ENCODE measurements at places on chromosomes 1 and 21.

DNA sequence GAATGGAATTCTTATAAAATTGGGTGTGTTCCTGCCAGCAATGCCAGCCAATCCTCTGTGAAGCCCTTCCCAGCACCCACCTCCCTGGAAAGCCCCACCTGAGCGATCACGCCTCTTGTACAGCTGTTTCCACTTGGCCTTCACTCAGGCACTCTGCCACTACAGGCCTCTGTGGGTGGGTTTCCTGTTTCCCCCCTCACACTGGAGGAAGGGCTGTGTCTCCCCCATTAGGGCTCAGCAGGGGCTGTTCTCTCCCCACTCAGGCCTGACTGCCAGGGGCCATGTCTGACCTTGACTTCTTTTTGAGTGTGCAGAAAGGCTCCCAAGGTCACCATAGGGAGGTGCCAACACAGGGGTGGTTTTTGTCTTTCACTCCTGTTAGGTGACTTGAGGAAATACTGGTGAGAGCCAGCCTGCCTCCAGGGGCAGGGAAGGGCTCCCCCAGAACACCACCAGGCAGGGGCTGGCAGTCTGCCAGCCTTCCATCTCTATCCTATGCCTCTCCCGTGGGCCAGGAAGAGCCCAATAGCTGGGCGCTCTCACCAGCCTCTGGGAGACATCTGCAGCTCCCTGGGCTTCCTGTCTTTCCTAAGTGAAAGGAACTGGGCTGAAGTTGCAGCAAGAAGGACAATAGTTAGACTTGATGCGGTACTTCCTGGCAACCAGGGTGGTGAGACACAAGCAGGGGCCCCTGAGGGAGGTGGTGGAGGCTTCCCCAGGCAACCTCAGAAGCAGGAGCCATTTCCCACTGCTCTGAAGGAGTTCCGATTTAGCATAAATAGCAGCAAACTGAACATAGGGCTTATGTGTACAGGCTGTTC, 49.1 kb downstream of the ELK4 start:
- no peak for DNase-seq

DNA sequence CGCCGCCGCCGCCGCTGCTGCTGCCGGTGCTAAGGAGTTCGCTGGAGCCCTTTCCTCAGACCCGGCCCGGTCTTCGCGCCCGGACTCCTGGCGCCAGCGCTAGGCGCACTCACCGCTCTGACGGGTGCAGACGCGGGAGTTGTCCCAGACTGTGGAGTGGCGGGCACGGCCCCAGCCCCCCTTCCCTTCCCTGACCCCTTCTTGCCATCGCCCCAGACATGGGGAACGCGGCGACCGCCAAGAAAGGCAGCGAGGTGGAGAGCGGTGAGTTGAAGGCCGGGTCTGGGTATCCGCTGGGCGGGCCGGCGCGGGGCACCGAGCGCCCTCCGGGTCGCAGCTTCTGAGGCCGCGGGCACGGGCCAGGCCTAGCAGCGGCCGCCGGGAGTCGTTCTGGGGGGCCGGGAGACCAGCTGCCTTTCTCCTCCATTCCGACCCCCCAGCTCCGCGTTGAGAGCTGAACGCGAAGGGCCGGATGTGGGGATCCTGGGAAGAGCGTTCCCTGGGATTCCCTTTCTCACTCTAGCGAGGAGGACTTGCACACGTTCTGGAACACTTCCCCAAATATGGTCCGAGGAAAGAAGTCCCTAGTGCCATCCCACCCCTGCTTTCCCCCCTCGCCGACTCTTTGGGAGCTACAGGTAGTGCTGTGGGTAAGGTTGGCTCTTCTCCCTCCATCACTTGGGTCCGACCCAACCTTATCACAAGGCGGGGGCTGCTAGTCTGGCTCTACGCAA, 65.8 kb upstream of the PRKACB start:
- DNase-seq, result no peak

DNA sequence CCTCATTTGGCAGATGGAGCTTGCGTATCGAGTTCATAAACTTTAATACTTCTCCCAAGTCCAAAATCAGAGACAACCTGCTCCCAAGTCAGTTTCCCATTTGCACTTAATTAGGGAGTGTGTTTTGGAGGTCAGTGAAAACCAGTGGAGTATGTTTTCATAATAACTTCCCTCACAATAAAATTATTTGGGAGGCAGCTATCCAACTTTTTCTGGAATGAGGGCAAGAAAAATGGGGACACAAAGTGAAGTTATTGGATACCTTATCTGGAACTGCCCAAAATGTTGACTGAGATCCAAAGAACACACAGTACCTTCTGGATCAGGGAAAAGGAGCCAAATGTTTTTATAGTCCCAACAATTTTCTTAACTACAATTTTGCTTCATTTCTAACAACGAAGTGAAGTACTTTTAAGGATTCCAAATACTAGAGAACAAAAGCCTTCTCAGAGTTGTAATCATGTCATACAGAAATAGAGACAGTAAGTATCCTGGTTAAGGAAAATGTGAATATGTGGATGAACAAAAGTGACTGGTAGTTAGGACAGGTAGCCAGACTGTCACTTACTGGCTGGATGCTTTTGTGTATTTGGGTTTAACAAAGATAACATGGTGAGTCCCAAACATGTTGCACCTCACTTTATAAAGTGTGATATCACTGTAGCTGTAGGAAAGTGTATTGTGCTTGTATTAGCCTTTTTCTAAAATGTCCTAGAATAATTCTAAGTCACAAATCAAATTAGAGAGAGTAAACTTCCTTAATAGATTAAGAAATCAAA, 325.0 kb downstream of the HLX start:
- DNase-seq, result no peak

DNA sequence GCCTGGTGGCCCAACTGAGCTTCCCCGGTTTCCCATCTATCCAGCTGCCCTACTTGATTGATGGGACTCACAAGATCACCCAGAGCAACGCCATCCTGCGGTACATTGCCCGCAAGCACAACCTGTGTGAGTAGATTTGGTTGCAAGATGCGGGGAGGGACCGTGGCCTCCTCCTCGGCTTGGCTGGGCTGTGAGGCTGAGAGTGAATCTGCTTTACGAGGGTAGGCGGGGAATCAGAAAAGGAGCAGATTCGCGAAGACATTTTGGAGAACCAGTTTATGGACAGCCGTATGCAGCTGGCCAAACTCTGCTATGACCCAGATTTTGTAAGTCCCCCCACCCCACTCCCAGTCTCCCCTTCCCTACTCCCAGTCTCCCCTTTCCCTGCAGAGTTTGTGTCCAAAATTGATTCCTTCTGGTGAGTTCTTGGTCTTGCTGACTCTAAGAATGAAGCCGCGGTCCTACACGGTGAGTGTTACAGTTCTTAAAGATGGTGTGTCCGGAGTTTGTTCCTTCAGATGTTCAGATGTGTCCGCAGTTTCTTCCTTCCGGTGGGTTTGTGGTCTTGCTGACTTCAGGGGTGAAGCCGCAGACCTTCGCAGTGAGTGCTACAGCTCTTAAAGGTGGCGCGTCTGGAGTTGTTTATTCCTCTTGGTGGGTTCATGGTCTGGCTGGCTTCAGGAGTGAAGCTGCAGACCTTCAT, 1.5 kb downstream of the GSTM2 start:
- DNase-seq, result no peak

- no peak for DNase-seq
These were observed 201.1 kb upstream of the C1orf87 start for GRCh38 chr1:60274422-60275290.

DNA sequence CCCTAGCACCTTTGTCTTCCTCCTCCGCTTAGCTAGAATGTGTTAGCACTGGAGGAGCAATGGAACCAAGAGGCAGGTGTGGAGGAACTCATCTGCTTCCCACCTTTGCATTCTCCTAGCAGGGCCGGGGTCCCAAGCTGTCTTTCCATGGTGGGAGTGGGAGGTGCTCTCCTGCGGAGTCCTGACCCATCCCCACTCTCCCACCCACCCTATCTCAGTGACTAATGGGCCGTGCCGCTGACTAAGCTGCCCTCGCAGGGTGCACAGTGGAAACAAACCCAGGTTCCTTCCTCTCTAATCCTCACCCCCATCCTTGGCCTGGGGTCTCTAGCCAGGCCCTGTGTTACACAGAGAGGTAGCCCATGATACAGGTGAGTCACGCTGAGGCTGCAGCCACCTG, 177.5 kb downstream of the HIVEP3 start:
- no peak for DNase-seq

GRCh38 chr1:90114521-90115141, 119.7 kb downstream of the ZNF326 start:
- DNase-seq, result no peak

GRCh38 chr1:113616156-113616555, 143.1 kb downstream of the PHTF1 start:
- DNase-seq, result no peak

GRCh38 chr1:60923389-60924087, 158.8 kb upstream of the NFIA start:
- DNase-seq, result no peak

Data from neural crest cell (in vitro differentiated cells).